Gastroesophageal sphincter (tissue), 4 donors: ENCODE measurements at places on chromosomes 16 and 17. TPM values are rescaled to one million over a fixed set of nuclear protein-coding genes. Genes with fewer than 3 reads are reported as not detected.

Gene HOXB2
- 65.2 TPM for total RNA-seq

Gene HCRT
- not detected for total RNA-seq

Gene HOXB5
- total RNA-seq: 1.4 TPM

Gene MT1A
- not detected for total RNA-seq

Gene SOST
- not detected for total RNA-seq

Gene ZFPM1
- 0.40 TPM for total RNA-seq

Gene ZNF747
- 21.5 TPM for total RNA-seq

Gene CLN3
- total RNA-seq: 20.9 TPM
